NCI-H187 (cell line): ENCODE measurements at places on chromosomes 5 and 9.

DNA sequence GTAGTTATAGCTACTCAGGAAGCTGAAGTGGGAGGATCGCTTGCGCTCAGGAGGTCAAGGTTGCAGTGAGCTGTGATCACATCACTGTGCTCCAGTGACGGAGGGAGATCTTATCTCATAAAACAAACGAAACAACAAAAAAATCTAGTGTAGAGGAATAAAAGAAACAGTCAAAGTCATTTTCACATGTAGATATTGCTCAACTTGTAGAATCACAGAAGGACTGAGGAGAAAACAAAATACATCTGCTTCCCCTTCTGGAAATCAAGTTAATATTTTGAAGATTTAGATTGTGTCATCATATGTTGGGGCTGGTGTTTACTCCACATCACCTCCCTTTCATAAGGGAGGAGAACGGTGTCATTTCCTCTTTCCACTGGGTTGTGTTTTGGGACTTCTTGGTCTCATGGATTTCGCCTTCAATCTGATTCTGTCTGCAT lies 8.2 kb upstream of the SLC46A2 start:
- DNase-seq, result no peak

- DNase-seq, result no peak
Observed at GRCh38 chr5:8523501-8523900, 654.6 kb downstream of the MTRR start.

DNA sequence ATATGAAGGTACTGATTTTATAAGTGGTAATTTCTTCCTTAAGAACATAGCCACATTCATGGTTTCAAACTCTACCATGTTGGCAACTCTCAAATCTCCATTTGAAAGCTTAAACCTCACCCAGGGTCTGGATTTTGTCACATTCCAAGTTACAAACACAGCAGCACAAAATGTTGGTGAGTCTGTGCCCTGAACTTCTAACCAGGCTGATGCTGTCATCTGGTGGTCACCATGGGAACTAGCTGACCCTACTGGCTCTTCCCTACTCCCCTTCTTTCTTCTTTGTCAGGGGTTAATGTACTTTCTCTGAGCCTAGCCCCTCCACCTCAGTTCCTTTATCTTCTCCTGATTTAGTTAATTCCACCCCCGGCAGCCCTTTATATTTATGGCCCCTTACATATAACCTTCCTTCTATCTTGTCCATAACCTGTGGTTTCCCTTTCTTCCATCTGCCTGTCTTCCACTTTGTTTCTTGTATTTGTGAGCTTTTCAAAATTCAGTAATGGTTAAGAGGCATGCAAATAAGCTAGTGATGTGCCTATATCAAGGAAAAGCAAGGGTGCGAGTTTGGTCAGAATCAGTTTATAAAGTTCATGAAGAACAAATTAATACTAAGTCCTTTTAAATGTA lies 35.9 kb downstream of the TGFBR1 start:
- no peak for DNase-seq

DNA sequence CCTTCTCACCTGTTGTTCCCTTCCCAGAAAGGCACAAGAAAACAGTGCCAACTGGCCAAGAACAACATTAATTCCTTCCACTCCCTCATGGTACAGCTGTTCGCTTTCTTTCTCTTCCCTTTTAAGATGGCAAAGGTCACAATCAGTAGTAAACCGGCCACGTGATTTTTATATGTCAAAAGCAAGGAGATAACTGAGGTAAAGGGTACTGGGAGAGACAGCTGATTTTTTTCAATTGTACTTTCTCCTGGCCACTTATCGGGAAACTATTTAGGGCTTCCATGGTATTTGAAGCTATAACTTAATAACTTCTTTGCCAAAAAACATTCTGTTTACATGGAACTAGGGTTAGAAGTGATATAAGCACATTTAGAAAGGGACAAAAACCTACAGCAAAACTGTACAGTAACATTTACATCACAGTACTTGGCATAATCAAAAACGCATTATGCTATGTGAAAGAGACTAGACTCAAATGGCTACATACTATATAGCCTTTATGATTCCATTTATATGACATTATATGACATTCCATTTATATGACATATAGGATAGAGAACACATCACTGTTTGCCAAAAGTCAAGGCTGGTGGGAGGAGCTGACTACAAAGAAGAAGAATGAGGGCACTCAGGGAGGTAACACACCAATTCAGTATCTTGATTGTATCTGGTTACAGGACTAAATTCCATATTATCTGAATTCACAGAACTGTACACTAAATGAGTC lies 24.8 kb downstream of the PLPP1 start:
- DNase-seq, result no peak

DNA sequence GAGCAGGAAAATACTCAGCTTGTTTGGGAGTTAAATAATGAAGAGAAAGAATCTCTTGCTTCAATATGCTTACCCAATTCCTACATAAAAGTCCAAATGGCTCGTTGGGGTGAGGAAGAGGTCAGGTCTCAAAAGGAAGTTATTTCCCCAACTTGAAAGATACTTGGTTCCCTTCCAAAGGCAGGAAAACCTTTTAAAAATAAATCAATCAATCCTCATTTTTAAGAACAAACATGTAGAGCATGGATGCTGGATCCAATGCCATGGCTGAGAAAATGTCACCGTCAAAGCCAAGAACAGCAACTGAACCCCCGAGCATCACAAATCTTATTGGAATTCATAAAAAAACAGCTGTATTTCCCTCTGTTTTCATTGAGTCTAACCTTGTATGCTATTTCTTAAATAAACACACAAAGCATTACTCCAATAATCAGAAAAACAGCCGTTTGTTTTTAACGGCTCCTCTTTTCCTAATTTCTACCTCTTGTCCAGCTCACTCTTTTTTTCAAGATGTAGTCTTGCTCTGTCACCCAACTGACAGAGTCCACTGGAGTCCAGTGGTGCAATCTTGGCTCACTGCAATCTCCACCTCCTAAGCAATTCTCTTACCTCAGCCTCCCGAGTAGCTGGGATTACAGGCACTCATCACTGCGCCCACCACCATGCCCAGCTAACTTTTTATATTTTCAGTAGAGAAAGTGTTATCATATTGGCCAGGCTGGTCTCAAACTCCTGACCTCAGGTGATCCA lies 140.7 kb downstream of the GNA14 start:
- no peak for DNase-seq

GRCh38 chr9:94971378-94972131 lies 245.1 kb downstream of the AOPEP start:
- no peak for DNase-seq

DNA sequence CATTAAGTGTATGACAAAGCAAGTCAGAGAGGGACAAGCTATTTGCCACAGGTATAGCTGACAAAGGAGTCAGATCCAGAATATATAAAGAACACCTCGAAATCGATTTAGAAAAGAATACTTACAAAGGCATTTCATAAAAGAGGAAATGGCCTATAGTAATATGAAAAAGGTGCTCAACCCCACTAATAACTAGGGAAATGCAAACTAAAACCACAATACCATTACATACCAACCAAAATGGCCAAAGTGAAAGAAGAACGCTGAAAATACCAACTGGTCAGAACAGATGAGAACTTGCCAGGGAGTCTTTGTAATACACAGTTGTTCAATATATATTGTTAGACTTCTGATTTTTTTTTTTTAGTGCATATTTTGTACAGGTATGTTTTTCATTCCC lies 152.9 kb downstream of the CDC42SE2 start:
- no peak for DNase-seq

- DNase-seq, result peak; percentile 12
Observed at GRCh38 chr9:21381448-21382339, 3.5 kb downstream of the IFNA2 start.

GRCh38 chr5:9453480-9454011 lies 92.3 kb downstream of the SEMA5A start:
- DNase-seq, result no peak

DNA sequence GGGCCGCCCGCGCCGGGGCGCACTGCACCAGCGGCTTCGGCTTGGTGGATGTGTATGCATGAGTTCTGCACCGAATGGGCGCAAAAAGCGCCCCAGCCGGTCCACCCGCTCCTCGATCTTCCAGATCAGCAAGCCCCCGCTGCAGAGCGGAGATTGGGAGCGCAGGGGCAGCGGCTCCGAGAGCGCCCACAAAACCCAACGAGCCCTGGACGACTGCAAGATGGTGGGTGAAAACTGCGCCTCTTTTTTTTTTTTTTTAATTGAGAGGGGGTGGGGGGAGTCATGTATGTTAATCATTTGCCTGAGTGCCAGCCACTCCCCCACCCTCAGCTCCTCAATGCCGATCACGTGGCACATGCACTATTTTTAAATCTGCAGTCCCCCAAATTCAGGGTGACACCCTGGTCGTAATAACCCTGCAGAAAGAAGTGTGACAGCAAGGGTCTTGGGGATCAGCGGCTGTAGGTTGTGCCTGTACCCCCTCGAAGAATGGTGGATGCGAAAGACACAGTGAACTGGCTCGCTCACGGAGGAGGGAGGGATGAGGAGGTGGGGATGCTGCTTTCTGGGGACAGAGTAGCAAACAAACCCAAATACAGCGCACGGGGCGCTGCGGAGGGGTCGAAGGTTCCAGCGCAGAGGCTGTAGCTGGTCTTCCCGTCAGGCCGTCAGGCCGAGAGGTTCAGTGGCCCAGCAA lies 900 bp downstream of the RGS7BP start:
- no peak for DNase-seq

- DNase-seq, result no peak
Observed at GRCh38 chr5:74441616-74442015, 198.9 kb downstream of the ENC1 start.

DNA sequence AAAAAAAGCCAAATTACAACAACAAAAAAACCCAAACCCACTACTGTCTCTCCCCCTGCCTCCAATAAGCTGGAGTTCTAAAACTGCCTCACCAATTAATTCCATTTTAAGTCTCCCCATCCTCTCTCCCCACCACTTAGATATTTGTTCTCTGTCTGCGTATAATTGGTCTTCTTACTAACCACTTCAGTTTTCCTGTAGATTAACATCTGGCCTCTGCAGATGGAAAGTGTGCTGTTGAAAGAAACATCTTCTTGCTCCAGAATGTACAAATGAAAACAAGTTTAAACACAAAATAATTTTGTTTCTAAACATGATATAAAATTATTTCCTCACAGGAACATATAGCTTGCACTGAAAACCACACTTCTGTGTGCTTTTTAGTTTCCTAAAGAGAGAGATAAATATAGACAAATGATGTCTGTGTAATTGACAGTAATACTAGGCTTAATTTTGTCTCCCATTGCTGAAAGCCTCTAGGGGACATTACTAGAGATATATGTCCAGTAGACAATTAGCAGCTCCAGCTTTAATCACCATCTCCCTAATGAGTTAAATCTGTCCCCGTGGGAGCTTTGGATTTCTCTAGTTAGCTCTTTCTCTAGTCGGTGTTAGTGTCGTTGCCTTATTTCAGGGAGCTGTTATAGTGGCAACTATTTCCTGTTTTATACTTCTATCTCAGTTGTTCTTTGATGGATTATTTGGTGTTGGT lies 164.0 kb downstream of the ARHGAP26 start:
- no peak for DNase-seq
